Midbrain (tissue), 1 donor: ENCODE measurements at places on chromosomes 2 and 18.

DNA sequence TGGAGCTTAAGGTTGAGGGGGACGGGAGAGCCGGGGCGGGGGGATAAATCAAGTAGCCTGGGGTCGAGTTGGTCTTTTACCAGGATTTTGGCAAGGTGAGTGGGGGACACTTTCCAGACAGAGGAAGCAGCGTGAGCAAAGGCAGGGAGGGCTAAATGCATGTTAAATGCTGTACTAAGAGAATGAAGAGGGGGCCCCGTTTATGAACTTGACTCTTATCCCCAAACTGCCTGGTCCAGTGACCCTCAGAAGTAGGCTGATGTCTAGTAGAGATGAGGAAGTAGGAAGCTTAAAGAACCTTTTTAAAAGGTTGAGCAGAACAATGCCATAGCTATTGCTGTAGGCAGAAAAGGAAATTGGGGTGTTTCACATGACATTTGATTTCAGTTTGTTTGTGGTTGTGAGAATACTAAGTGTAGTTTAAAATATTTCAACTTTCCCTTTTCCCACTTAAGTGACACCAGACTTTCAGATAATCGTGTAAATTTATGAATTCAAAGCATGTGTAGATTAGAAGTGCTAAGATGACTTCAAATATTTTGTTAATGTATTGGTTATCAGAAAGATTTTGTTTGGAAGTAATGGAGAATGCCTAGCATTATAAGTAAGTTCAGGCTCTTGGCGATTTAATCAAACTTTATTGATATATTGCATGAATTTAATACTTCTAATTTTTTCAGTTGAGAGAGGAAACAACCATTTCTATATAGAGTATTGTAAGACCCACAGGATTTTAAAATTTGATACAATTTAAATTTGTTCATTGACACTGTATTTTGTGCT, 1.8 kb downstream of the REL start:
- DNase-seq: peak; percentile 20

- DNase-seq: no peak
Measured at GRCh38 chr18:55116863-55117262, 157.6 kb upstream of the CCDC68 start.

- no peak for DNase-seq
Measured at GRCh38 chr2:30504731-30505130, 57.7 kb downstream of the LCLAT1 start.

GRCh38 chr2:120763508-120763907, 27.8 kb downstream of the GLI2 start:
- DNase-seq: no peak

DNA sequence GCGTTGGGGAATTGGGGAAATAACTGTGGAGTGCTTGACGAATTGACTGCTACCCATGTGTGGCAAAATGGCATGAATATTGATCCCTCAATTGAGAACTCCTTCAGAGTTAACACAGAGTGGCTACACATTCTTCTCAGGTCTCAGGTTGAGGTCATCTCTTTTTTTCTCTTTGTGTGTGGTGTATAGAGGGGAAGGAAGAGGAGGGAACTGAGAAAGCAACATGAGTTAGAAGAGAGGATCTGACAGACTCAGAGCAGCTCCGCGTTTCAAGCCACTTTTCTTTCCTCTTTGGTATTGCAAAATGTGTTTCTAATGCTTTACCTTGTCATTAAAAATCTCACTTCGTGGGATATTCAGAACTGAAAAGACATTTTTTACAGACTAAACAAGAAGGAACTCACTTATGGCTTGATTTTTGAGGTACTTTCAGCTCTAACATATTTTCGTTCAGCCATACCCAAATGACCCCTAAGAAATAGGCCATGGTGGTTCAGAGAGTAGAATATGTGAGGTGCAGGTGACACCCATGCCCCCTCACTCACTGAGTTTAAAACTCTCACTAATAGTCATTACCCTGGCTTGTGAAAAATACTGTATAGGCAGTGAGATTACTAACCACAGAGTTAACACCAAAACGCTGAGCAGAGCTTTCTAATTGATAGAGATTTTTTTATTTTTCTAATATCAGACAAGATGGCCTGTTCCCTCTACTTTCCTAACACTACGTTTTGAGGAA, 22.5 kb downstream of the STAT4 start:
- DNase-seq: no peak

- DNase-seq: no peak
Measured at GRCh38 chr2:196166876-196167275, 4.5 kb downstream of the STK17B start.

GRCh38 chr2:46461709-46462171, 17.6 kb upstream of the TMEM247 start:
- peak; percentile 37 for DNase-seq

- DNase-seq: no peak
Measured at GRCh38 chr2:164565359-164565758, 55.9 kb downstream of the GRB14 start.

DNA sequence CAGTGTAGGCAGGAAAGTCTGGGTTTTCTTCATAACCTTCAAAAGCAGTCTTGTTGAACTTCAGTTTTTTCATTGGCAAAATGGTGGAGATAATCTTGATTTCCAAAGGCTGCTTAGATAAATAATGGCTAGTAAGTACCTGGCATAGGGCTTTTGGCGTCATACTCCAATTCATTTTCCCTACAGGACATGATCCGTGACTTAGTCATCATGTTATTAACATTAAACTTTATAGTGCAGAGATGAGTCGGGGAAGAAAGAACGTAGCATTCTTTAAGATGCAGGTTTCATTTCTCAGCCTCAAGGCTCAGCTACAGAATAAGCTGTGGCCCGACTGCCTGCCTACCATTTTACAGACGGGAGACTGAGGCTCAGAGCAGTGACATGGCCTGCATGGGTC, 64.0 kb downstream of the RALBP1 start:
- no peak for DNase-seq

DNA sequence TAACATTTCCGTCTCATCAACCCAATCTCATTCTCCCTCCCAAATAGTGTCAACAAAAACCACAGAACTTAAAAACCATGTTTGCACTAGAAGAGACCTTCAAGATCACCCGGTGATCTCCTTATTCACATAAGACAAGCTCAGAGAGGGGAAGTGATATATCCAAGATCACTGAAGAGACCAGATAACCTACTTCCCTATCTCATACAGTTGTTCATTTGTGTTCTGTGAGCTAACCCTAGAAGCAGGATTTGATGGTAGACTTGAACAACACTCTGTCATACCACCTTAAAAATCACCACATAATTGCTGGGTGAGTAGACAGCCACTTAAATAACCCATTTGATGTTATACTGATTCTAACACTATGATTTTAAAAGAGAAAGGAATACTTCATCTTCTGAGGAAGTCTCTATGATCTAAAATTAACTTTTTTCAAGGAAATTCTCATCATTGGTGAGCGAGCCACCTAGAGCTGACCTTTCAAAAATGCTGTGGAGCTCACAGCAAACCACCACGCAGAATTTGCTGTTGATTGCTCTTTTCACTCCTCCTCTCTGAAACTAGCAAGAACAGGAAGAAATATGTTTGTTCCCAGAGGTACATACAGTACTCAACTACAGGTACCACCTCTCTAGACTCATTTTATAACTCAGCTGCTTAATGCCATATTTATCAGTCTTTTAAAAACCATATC, 15.1 kb downstream of the AAK1 start:
- no peak for DNase-seq

DNA sequence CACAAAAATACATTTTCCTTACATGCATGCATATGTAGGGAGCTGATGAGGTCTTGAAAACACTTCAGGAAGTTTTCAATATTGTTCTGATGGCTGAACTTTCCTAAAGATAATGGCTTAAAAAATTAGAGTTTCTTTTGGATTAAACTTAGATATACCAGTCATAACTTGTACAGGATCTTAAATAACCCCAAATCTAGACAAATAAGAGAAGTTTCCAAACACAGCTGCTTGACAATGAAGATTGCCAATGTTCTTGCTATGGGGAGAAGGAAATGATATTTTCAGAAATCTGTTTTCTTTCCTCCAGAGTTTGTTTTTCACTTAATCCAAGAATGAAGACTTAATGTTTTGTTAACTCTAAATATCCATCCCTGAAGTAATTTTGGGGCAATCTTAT, 54.6 kb upstream of the SPTBN1 start:
- no peak for DNase-seq

DNA sequence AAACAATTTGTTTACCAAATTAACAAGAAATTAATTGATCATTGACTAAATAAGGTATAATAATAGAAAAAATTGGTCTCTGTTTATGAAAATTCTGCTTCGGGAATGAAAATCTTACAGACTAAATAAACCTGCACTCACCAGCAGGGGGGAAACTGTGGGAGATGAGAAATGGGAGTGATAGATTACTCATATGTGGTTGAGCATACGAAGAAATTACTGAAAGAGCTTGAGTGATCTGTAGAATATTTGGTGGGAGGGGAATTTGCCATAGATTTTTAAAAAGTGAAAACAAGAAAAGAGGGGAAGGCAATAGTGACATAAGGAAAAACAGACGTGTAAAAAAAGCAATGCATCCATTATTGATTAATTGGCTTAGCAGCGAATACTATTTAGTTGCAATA, 2.2 kb downstream of the HMSD start:
- no peak for DNase-seq

- no peak for DNase-seq
Measured at GRCh38 chr2:47265158-47265557, 110.0 kb upstream of the STPG4 start.

DNA sequence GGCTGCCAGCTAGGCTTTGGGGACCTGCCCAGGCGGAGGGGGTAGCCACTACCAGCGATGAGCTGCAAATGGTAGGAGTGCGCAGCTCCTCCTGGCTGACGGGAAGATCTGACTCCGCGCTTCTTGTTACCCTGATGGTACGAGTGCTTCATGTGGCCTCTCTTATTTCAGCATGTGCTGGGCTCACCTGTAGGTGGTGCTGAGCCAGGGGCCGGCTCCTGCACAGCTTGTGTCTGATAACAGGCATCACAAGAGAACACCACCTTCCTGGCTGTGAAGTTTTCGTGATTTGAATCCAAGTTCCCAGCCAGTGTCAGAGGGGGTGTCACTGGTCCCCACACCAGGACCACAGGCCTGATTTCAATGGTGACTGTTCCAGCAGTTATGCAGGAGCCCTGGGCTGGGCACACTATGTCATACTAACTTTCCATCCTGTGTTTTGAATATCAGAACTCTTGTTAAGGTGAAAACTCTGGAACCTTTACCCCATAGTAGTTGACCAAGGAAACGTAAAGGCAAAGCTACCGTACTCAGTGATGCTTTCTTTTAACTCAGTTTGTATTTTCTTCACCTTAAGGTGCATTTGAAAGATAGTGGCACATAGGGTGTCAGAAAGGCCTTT, 28.0 kb downstream of the APCDD1 start:
- no peak for DNase-seq

- DNase-seq: no peak
Measured at GRCh38 chr2:86492048-86492453, 50.9 kb downstream of the KDM3A start.

DNA sequence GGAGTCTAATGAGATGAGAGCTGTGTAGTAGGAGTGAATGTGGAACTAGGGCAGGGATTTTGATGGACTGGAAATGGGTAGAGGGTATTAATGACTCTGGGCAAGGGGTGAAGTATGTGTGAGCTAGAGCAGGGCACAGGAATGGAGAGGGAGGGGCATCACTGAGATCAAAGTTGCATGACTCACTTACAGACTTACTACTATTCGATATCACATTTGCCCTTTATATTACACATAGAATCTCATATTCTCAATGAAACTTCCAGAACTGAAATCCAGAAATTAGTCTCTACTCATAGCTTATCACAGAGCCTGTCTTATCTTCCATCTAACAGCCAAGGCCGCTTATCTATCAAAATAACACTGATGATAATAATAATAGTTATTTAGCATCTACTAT, 20.0 kb upstream of the ITGB6 start:
- no peak for DNase-seq

DNA sequence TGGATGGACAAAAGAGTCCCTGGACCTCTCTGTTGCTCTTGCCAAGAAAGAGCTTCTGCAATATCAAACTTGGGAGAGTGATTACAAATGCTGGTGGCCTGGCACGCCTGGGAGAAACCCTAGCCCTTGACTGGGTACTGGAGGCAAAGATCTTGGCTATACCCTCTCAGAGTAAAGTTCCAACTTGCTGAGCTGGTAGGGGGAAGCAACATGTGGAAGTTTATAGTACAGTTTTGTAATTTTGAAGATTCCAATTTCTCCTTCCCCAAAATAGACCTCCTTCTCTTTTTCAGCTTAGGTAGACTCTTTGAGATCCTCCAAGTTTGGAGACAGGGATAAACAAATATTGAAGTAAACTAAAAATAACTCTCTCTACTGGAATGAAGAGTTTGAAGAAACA, 645.3 kb downstream of the NR4A2 start:
- DNase-seq: no peak

DNA sequence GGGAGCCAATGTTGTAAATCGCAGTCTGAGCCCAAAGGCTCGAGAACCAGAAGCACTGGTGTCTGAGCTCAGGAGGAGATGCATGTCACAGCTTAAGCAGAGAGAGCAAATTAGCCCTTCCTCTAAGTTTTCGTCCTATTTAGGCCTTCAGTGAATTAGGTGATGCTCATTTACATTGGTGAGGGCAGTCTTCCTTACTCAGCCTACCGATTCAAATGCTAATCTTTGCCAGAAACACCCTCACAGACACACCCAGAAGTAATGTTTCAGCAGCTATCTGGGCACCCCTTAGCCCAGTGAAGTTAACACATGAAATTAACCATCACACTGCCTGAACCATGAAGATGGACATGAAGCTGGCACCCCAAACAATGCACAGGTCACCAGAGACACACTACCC, 385.1 kb downstream of the STK39 start:
- DNase-seq: no peak

DNA sequence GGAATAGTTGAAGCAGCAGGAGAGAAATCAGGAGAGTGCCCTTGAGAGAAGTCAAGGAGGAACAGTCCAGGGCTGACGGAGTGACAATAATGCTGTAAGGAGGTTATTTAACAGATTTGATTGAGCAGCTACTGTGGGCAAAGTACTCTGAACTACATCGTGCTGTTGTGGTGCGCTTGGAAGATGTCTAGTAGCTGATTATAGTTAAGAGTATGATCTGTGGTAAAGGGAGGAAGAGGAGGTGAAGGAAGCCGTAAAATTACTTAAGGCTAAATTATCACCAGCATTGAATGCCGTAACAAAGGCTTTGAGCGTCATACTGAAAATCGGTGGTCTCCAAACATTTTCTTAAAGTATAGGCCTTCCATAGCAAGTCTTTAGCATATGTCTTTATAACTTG, 4.5 kb downstream of the PCBP1 start:
- DNase-seq: no peak

GRCh38 chr2:65762068-65762467, 329.7 kb upstream of the SPRED2 start:
- DNase-seq: no peak

GRCh38 chr18:36543991-36544725, 246.6 kb downstream of the FHOD3 start:
- DNase-seq: no peak

GRCh38 chr2:239975665-239976064, 49.5 kb downstream of the NDUFA10 start:
- no peak for DNase-seq

GRCh38 chr18:12085786-12086185, 7.9 kb upstream of the ANKRD62 start:
- DNase-seq: no peak
